ENCODE measurements at places on chromosomes 13 and 19.
A peak's percentile ranks its signal among the peaks of the same experiment; 100 is the strongest.

DNA sequence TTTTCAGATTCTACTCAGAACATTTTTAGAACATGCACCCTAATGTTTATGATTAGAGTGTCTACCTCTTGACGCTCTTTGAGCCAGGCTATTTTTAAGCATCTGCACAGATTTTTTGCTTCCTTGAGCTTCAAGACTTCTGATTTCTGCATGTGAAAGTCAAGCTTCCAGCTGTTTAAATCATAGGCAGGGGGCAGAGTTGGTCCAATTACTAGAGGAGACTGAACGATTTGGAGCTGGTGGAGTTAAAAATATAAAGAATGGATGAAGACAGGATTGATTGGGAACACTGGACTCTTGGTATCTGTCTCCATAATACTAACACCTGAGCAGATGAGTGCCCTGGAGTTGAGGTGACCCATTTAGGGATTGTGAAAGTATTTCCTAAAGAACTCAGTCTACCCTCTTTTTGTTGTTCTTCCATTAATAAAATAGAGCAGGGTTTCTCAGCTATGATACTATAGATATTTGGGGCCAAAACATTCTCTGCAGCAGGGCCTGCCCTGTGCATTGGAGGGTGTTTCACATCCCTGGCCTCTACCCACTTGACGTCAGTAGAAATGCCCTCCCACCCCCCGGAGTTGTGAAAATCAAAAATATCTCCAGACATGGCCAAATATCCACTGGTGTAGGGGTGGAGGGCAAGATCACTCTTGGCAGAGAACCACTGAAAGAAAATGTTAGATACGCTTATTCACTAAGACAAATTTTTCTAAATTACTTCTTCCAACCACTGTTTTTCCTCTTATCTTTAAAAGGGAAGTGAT lies 160.1 kb downstream of the COG6 start:
- no peak for DNase-seq

- no peak for DNase-seq
Measured at GRCh38 chr13:45297456-45298205, 43.4 kb downstream of the TPT1 start.

GRCh38 chr13:23915308-23915707 lies 18.0 kb upstream of the C1QTNF9B start:
- no peak for DNase-seq

DNA sequence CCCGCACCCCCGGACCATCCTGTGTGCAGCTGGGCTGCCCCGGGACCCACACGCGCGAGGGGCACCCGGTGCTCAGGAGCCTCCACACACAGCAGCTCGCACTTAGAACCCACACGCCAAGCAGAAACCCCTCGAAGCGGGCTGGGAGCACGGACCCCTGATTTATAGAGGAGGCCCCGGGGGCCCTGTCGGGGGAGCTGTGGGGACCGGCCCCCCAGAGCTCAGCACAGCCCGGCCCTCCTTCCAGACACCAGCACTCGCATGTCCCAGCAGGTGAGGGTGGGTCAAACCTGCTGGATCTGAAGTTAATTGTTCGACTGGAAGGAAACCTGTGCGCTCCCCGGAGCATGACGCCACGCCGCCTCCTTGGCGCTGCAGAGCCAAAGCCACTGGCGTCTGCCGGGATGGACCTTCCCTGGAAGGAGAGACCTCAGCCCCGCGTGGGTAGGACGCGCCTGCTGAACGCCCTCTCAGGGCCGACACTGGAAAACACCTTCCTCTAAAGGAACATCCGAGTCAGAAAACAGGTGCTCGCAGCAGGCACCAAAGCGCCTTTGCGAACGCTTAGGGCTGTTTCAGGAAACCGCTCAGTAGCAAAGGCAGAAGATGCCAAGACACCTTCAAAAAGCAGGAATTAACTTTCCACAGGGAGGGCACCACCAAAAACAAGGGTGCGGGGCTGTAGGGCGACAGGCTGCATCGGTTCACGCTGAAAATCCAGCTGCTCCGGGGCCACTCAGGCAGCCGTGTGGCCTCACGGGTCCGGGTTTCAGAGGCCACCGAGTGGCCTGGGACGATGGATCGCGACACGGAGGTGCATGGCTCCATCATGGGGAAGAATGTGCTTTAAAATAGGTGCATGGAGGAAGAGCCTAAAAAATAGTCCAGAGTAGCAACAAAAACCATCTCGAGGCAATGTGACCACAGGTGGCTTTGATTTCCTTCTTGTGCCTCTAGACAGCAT lies 37.8 kb upstream of the GRTP1 start:
- DNase-seq: no peak

DNA sequence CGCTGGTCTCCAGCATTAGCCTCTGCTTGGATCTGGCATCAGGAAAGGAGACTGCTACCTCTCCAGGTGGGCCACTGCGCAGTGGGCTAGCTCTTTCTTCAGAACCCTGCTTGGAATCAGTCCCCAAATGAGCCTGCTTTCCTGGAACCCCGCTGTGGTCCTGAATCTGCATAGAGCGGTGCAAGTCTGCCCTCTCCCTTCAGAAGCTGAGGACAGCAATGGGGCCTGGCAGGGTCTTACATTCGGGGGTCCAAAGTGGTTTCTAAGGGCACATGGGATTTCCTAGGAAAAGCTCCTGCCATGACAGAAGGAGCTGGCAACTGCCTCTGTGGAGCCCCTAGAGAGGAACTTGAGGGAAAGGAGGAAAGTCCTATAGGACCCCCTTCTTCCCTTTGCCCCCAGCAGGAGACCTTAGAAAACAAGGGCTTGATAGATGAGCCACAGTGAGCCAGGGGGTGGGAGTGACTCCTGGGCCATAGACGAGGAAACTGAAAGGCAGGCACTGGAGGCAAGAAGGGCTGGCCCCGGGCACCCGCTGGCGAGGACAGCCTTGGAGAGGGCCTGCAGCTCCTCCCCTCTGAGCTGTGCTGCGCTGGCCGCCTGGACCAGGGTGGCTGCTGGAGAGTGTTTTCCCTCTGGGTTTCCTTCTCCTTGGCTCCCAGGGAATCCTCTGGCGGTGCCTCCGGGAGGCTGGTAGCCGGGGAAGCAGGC lies 1.4 kb upstream of the VSTM2B start:
- DNase-seq: no peak

DNA sequence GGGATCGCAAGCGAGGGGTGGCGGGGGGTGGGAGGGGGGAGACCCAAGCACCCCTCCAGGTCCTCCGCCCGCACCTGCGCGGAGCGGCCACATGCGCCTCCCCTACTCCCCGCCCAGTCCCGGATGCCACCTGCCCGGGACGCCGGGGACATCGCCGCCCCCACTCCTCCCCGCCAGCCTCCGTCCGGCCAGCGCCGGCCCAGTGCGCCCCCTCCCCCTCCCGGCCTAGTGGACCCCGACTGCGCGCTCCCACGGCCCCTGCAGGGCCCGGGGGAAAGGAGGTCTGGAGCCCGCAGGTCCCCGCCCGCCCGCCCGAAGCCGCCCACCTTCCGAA lies 263 bp downstream of the RHPN2 start:
- DNase-seq: no peak

DNA sequence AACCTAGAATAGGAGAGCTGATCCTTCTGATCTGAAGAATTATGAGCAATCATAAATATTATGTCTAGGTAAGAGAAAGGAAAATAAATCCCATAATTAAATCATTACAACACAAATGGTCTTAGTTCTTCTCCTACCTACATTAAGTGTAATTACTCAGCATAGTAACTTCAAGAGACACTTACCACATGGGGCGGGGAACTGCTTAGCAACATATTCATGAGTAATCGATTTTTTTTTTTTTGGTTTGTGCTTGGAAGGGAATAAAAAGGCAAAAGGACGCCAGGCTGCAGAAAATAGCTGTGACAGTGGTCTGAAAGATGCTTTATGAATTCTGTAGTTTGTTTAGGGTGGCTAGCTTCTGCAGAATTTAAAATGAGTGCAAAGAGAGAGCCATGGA lies 103.3 kb upstream of the HTR2A start:
- DNase-seq: no peak

DNA sequence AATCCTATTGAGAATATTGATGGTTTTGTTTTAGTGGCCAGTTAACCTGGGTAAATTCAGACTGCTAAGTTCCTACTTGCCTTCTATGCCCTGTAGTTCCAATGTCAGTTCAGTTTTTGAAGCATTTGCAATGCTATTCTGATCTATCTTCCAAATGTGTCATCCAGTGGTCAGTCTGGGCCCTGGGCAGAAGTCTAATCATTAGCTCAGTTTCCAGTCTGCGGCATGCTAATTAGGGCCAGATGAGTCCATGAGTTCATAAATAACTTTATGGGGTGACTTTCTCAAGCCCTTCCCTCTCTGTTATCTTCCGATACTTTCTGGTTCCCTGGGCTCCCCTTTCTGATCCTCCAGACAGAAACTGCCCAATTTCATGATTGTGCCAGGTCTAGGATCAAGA lies 32.7 kb downstream of the FAM187B start:
- DNase-seq: peak; percentile 7

DNA sequence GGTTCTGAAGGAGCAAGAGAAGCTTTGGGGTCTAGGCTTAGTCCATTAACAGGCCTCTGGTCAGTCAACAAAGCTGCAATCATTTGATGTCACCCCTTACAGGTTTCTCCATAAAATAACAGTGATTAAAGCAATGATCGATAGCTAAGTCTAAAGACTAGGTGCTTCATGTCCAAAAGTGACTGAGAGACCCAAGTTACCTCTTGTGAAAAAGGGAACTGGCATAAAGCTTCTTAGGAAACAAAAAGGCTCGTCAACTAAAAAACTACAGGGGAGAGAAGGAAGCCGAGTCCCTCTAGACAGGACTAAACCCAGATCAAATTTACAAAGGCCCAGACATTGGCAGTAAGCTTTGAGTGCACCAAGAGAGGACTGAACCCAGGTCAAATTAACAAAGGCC lies 2.2 kb downstream of the DCUN1D2 start:
- no peak for DNase-seq

GRCh38 chr19:33704271-33704670 lies 82.5 kb downstream of the CHST8 start:
- no peak for DNase-seq

DNA sequence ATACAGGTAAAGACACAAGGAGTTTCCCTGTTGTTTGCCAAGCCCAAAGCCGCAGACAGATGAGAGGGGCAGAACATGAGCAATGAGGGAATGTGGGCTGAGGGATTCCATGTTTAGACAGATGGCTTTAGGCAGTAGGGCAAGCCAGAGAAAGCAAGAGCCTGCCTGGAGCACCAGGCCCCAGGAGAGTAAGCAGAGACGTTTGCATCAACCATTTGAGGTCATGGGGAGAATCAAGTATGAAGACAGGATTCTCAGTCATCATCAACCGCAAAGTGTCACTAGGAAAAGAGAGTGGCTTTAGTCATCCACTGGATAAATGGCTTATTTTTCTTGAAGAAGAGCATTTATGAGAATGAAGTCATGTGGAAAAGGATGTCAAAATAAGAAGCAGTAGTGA lies 184.7 kb downstream of the COG6 start:
- DNase-seq: no peak

DNA sequence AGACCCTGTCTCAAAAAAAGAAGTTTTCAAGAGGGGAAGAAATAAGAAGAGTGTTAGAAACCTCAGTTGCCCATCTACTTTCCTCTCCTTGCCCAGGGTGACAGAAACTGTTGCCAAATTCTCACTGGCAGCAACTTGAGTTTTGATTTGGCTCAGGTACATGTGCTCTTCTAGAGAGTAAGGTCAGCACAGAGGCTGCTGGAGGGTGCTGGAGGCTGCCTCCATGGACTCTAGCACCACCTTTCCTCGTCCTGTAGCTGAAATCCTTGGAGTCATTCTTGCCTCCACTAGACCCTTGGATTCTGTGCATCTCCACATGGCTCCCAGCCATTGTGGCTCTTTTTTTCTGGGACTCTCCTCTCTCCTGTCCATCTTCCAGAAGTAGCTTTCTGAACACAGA lies 149.1 kb downstream of the TM9SF2 start:
- DNase-seq: no peak

GRCh38 chr13:51154029-51154555 lies 43.0 kb upstream of the C13orf42 start:
- no peak for DNase-seq

GRCh38 chr19:45515807-45516401 lies 8.6 kb downstream of the VASP start:
- DNase-seq: no peak

- no peak for DNase-seq
Measured at GRCh38 chr19:7744199-7744786, 3.0 kb downstream of the CD209 start.

DNA sequence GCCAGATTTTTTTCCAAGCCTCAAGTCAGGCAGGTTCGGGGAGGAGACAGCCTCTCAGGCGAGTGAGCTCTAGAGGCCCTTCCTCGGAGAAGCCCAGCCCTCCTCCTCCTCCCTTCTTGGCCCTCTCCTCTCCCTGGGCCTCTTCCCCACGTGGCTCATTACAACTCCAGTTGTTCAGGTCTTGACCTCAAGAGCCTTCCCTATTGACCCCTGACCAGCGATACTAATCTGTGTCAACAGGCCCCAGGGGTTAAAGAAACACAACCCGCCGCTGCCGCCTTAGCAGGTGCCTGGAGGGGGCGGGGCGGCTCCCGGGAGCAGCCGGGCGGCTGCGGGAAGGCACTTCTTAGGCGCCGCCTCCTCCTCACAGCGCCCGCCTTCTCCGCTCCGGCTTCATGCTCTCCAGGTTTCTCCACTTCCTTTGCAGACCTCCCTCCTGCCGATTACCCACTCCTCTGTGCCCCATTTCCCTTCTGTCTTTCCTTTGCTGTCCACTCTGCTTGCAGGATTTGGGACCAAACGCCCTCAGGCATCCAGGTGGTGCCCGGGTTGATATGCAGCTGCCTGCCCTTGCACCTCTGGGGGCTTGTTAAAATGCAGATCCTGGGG lies 51.0 kb downstream of the LYL1 start:
- no peak for DNase-seq

DNA sequence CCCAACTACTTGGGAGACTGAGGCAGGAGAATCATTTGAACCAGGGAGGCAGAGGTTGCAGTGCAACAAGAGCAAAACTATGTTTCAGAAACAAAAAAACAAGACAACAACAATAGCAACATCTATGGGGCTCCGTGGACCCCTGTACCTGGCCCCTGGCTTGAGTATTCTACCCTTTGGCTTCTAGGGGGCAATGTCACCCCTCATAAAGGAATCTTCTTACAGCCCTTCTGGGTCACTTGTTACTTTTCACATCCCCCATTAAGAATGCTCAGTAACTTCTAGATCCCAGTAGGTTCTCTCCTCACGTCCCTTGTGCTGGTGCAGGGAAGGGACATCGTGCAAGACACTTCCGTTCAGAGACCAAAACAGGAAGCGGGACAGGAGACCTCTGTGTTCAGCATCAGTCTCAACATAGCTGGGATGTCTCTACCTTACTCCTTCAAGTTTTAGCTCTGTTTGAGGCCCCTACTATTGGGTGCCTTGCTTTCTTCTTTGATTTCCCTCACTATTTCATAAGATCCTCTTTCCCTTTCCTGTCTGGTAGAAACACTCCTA lies 218.1 kb upstream of the ARGLU1 start:
- DNase-seq: no peak

DNA sequence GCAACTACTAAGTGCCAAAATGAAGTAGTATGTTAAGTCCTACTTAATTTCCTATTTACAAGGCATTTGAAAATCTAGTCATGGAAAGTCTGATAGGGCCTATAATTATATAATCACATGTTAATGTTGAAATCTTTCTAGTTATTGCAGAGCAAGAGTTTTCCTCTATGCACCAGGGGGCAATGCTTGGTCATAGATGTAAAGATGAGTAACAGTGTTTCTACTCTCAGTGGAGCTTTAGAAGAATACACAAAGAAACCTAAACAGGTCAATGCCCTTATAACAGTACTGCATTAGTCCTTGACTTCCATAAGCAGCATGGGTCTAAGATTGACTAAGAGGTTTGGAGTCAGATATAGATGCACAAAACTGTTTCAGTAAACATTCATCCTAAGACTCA lies 218.7 kb downstream of the KCTD12 start:
- no peak for DNase-seq

All from vagina (tissue), 2 donors.